ENCODE measurements at places on chromosomes 11 and 22.

DNA sequence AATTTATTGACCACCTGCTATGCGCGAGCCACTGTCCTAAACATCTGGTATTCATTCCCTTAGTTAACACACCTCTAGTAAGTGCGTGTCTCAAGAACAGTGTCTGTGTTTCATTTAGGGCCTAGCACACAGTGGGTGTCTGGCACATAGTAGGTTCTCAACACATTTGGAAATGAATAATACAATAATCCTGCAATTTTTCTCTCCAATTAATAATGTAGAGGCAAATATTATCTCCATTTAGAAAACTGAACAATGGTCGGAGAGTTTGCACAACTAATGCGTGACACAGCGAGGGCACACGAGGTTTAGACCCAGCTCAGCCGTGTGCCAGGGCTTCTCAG lies 4.0 kb upstream of the NCF4 start:
- no peak for DNase-seq

- DNase-seq: peak; percentile 74
These were observed 75.4 kb downstream of the MAML2 start for GRCh38 chr11:96267496-96268032.

GRCh38 chr11:118929501-118930093 lies 3.9 kb upstream of the BCL9L start:
- peak; percentile 81 for DNase-seq

- DNase-seq: no peak
These were observed 531.2 kb downstream of the KCNA4 start for GRCh38 chr11:29485641-29486040.

GRCh38 chr11:130190371-130190881 lies 30.8 kb downstream of the ST14 start:
- no peak for DNase-seq

- DNase-seq: no peak
These were observed 135.2 kb downstream of the WNT11 start for GRCh38 chr11:76071090-76071489.

DNA sequence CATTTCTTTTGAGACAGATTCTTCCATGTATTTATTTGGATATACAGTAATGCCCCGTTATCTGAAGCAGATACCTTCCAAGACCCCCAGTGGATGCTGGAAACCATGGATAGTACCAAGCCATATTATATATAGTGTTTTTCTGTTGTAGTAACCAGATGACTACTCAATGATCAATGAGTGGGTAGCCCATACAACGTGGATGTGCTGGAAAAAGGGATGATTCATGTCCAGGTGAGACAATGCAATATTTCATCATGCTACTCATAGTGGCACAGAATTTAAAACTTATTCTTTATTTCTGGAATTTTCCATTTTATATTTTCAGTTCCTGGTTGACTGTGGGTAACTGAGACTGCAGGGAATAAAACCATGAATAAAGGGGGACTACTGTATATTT lies 427.5 kb downstream of the METTL15 start:
- no peak for DNase-seq

- no peak for DNase-seq
These were observed 11.9 kb upstream of the DDI1 start for GRCh38 chr11:104024572-104024971.

DNA sequence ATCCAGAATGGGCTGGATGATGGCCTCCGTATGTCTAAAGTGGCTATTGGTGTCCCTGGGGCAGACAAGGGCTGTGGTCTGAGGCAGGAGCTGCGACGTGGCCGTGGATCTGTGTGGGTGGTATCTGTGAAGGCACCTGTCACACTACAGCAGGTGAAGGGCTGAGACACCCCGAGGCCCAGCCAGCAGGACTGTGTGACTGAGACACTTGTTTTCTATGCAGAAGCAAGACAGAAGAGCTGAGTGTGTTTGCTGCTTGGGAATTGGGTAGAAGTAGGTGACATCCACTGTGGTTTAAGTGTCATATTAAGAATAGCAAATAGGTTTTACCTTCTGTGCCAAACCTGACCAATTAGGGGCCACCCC lies 35.0 kb downstream of the AMPD3 start:
- no peak for DNase-seq

DNA sequence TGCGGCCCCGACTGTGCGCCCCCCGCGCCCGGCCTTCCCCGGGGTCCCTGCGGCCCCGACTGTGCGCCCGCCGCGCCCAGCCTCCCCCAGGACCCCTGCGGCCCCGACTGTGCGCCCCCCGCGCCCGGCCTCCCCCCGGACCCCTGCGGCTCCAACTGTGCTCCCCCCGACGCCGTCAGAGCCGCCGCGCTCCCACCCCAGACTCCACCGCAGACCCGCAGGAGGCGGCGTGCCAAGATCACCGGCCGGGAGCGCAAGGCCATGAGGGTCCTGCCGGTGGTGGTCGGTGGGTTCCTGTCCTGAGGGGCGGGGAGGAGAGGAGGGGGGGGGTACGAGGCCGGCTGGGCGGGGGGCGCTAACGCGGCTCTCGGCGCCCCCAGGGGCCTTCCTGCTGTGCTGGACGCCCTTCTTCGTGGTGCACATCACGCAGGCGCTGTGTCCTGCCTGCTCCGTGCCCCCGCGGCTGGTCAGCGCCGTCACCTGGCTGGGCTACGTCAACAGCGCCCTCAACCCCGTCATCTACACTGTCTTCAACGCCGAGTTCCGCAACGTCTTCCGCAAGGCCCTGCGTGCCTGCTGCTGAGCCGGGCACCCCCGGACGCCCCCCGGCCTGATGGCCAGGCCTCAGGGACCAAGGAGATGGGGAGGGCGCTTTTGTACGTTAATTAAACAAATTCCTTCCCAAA lies 3.1 kb downstream of the DRD4 start:
- no peak for DNase-seq

GRCh38 chr11:118176778-118177134 lies 317 bp upstream of the SCN2B start:
- no peak for DNase-seq

- DNase-seq: no peak
These were observed 76.2 kb upstream of the CADM1 start for GRCh38 chr11:115580416-115580815.

DNA sequence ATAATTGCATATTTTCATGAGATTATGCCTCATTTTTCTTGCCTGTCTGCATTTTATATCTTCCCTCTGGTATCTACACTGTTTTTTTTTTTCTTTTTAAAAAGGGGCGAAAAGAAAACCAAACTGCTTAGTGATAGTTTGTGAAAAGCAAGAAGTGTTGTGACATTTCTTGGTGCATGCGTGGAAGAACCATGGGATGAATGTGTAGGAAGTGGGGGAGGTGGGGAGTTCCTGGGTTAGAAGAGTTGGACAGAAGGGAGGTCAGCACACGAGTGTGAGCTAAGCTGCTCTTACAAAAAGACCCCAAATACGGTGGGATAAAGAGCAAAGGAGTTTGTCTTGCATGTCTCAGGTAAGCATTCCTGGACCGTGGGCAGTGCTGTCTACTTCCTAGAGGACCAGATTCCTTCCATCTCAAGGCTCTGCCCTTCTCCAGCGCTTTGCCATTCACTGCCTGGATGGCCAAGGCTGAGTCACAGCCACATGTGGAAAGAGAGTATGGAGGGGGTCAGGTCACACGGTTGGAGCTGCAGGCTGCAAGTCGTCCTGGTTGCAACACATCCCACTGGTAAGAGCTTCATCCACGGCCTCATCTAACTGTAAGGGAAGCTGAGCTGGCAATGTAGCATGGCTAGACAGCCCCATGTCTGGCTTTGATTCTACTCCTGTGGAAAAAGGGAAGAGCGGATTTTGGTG lies 300.6 kb downstream of the DDX10 start:
- no peak for DNase-seq

DNA sequence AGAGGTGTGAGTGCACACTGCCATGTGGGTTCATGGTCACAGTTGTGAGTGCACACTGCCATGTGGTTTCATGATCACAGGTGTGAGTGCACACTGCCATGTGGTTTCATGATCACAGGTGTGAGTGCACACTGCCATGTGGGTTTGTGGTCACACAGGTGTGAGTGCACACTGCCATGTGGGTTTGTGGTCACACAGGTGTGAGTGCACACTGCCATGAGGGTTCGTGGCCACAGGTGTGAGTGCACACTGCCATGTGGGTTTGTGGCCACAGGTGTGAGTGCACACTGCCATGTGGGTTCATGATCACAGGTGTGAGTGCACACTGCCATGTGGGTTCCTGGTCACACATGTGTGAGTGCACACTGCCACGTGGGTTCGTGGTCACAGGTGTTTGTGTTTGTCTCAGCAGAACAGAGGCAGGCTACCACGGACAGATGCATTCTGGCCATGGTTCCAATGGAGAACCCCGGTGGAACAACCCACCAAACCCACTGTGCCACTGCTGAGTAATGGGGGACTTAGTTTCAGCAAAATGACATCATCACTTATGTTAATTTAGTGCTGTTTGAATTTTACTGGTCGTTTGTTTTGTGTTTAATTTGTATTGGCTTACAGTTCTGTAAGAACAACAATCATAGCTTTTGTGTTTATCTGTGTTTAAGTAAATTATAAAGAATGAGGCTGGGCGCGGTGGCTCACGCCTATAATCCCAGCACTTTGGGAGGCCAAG lies 57.2 kb downstream of the RPS6KA4 start:
- peak; percentile 14 for DNase-seq

DNA sequence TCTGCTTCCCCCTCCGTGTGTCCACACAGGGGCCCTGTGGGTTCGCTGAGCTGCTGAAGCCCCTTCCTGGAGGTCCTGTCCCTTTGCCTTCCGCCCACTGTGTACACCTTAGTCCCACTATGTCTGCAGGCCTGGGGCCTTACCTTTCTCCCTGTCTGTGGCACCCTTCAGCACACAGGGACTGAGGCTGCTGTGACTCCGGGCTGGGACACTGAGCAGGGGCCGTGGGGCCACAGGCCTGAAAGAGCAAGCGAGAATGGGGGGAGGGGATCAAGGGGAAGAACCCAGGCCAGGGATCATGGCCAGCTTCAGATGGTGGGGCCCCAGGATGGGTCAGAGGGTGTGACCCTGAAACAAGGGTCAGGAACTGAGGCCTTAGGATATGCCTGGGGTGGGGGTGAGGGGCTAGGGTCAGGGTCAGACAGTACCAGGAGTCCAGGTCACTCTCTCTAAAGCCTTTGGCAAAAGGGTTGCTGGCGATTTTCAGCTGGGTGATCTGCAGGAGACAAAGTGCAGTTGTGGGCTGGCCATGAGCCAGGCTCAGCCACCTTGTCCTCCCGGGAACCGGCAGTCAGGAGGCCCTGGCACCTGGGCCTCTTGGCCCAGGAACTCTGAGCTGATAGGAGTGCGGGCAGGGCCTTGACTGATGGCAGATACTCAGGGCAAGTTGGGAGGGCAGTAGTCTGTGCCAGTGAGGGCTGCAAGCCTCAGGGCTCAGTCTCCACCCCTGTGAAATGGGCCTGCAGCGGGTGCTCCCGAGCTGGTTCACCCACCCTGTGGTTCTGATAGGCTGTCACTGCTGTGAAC lies 2.6 kb upstream of the NUDT8 start:
- no peak for DNase-seq

DNA sequence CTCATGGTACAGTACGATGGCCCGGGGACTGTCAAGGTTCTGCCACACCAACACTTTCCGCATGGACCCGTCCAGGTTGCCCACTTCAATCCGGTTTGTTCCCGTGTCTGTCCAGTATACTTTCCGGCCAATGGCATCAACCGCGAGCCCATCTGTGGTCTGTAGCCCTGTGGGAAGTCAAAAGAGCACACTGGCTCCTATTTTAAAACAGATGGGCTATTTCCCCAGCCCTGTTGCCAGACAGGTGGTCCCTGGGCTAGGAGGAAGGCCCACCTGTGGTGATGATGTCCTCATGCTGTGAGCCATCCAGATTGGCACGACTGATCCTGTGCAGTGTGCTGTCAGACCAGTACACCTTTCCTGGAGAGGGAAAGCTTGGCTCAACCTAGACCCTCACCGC lies 30.4 kb upstream of the CKAP5 start:
- DNase-seq: no peak

GRCh38 chr22:17957693-17958092 lies 66.7 kb downstream of the MICAL3 start:
- DNase-seq: no peak

DNA sequence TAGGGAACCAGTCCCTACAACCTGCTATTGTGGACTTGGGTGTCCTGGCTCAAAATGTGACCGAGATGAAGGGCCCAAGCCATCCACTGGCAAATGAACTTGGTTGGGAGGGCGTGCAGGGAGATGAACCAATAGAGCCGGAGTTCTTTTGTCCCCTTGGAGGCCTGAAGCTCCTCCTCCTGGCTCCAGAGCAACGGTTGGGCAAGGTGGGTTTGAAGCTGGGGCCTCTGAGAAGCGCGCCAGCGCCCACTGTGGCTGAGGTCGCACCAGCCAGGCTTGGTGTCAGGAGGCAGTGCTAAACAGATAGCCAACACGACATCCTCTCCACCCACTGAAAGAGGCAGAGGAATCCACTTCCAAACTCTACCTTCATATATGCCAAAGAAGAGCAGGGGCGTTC lies 36.0 kb upstream of the PACSIN2 start:
- no peak for DNase-seq

DNA sequence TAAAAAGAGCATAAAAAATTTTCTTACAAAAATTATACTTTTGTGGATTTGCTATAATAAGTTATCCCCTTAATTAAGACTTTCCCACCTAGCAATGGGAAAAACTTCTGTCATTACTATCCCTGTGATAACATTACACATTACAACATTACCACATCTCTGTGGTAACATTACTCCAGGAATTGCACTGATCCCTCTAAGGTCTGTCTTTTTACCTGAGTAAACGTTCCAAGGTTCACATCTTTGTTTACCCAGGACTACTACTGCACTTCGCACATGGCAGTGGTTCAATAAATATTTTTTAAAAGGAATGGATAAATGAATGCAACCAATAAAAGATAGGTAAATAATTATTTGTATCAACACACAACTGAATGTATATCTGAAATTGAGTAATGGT lies 92.4 kb upstream of the NOX4 start:
- no peak for DNase-seq

GRCh38 chr11:113397212-113397611 lies 9.6 kb downstream of the ANKK1 start:
- no peak for DNase-seq

GRCh38 chr22:45441138-45441537 lies 27.6 kb downstream of the RIBC2 start:
- peak; percentile 28 for DNase-seq

- DNase-seq: peak; percentile 72
These were observed 10.5 kb upstream of the C11orf24 start for GRCh38 chr11:68282141-68282860.

GRCh38 chr22:41775976-41776375 lies 24.5 kb upstream of the CCDC134 start:
- DNase-seq: no peak

DNA sequence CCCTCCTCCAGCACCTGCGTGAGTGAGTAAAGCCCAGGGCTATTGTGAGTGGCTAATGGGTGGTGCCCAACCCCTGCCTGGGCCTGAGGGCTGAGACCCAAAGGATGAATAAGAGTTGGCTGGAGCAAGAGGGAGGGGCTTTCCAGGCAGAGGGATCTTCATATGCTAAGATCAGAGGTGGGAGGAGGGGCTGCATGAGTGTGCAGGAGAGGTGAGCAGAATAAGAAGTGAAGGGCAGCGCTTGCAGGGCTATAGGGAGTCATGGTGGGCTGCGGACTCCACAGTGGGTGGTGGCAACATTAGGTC lies 3.9 kb downstream of the EMID1 start:
- no peak for DNase-seq

- DNase-seq: no peak
These were observed 53.2 kb upstream of the BID start for GRCh38 chr22:17827466-17827865.

GRCh38 chr11:74775762-74776161 lies 27.1 kb downstream of the RNF169 start:
- no peak for DNase-seq

All from stimulated activated naive CD8-positive, alpha-beta T cell treated with anti-CD3 and anti-CD28 coated beads, Interleukin-15, amount 100 ng/mL, for 72 hours (primary cell).